Left cardiac atrium (tissue), 4 donors: ENCODE measurements at places on chromosomes 16 and 17.

DNA sequence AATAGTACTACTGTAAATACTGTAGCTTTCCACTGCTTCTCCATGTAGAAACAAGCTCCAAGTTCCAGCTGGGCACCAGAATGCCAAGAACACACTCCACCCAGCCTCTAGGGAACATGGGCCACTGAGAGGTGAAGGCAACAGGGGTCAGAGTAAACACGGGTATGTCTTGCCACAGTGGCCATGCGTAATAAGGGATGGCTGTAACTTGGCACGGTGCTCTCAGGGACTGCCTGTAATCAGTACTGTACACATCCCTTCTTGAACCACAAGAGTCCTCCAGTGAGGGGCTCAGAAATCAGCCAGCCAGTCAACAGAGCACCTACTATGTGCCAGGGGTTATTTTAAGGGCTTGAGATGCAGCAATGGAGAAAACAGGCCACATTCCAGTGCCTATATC is 10.8 kb downstream of the LRRC59 start:
- DNase-seq, result no peak

DNA sequence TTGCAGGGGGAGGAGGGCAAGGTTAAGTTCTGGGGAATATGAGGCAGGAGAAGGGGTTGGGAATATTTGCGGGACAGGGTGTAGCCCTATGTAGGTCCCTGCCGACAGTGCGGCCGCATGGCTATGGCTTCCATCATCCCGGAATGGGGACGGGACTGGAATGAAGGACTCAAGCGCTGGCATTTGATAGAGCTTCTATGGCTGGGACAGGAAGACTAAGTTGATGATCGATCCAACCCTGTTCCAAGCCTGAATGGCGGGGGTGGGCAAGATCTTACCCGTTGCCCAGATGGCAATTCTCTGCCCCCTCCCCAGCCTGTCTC is 47.1 kb downstream of the SRCIN1 start:
- no peak for DNase-seq

GRCh38 chr17:72622661-72623433 is 469.6 kb downstream of the SLC39A11 start:
- no peak for DNase-seq

DNA sequence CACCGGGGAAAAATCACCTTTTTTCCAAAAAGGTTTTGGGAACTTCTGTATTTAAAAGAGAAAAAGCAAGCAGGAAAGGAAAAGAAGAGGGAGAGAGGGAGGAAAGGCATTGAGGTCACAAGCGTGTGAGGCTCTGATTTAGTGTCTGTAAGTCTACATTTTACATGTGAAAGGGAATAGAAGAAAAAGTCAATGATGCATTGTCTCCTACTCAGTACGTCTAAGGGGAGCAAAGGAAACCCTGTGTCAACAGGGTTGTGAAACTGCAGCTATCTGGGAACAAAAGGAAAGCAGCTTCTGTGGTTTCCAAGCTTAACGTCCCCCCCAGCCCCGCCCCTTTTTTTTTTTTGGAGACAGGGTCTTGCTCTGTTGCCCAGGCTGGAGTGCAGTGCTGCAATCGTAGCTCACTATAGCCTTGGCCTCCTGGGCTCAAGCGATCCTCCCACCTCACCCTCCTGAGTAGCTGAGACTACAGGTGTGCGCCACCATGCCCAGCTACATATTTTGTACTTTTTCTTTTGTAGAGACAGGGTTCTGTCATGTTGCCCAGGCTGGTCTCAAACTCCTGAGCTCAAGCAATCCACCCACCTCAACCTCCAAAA is 1.8 kb upstream of the CDC42EP4 start:
- DNase-seq, result no peak

DNA sequence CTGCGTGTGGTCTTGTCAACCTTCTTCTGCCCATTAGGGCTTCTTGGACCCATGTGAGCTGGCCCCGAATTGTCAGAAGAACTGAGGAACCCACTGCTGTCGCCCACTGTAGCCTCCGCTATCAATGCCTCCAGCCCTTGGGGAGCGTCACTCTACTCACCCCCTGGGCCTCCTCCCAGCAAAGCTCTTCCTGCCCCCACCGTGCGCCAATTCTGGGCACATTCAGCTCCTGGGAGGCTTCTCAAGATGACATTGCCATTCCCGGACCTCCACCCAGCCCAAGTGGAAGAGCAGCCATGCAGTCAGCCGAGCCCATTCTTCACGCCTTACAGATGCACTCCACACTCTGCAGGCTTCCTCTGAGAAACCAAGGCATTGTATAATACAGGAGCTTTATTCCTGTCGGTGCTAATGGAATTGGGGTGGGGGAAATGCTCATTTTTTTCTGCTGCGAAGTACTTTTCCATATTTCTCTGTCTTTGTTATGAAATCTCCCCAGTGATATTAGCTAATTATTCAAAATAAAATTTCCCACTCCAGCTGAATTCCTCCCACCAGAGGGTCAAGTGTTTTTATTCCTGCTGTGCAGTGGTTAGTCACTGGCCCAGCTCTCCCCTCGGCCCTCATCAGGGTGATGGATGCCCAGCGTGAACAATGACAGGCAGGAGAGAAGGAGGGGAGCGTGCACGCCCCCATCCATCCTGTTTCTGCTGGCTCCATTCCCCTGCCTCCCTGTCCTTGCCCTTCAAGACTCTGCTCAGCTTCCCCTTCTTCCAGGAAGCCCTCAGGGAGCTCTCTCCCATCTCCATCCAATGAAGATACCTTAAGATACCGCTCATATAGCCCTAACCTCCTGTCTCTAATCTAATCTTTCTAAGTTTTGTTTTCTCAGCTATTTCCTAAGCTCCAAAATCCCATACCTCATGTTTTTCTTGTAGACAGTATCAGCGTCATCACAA is 87.7 kb downstream of the C16orf95 start:
- no peak for DNase-seq

GRCh38 chr17:73983621-73984400 is 219.7 kb upstream of the RPL38 start:
- no peak for DNase-seq

DNA sequence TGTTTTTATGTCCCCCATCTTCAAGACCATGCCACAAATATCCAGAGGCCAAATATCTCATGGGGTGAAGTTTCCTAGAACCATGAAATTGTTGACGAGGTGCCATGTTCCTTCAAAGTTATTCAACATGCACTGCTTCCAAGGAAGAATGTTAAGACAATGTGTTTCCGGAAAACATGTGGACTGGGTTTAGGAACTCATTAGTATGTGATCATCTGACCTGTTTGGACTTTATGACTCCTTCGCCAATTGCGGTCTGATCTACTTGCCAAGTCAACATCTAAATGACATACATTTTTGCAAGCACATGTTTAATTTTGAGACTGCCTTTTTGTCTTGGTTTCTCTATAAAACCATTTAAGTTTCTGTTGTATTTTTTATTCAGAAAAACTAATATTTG is 234.8 kb downstream of the MAF start:
- DNase-seq, result no peak

DNA sequence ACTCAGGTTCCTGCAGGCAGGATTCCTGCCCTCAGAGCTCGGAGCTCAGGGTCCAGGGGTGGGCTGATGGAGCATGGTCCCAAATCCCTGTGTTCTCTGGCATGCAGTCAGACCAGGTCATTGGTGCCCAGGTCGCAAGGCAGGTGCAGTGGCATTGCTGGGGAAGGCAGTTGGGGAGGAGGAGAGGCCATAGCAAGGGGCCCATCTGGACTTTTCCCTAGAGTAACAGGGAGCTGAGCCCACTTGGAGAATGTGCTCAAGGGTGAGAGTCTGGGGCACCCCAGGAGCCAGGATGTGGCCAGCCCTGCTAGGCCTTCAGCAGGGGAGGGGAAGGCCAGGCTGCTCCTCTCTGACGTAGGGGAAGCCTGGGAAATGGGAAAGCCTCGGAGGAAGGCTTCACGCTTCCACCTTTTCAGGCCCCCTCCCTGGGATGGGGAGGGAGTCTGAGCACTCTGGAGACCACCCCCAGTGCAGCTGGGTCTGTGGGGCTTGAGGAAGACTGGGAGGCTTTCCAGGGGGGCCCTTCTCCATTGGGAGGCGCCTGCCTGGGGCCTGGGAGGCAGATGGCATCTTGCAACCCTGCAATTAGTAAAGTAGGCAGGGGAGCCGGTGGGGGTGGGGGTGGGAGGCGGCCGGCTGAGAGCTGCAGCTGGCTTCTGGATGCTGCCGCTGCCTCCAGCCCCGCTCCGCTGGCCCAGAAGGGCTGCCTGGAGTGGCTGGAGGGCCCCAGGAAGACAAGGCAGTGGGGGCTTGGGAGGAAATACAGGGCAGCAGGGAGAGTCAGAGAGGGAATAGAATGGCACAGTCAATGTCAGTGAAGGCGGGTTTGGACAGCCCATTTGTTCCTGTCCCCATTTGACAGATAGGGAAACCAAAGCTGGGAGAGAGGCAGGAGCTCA is 21.1 kb upstream of the DOK4 start:
- no peak for DNase-seq

GRCh38 chr17:67671493-67671892 is 46.2 kb upstream of the NOL11 start:
- DNase-seq, result peak; percentile 49

DNA sequence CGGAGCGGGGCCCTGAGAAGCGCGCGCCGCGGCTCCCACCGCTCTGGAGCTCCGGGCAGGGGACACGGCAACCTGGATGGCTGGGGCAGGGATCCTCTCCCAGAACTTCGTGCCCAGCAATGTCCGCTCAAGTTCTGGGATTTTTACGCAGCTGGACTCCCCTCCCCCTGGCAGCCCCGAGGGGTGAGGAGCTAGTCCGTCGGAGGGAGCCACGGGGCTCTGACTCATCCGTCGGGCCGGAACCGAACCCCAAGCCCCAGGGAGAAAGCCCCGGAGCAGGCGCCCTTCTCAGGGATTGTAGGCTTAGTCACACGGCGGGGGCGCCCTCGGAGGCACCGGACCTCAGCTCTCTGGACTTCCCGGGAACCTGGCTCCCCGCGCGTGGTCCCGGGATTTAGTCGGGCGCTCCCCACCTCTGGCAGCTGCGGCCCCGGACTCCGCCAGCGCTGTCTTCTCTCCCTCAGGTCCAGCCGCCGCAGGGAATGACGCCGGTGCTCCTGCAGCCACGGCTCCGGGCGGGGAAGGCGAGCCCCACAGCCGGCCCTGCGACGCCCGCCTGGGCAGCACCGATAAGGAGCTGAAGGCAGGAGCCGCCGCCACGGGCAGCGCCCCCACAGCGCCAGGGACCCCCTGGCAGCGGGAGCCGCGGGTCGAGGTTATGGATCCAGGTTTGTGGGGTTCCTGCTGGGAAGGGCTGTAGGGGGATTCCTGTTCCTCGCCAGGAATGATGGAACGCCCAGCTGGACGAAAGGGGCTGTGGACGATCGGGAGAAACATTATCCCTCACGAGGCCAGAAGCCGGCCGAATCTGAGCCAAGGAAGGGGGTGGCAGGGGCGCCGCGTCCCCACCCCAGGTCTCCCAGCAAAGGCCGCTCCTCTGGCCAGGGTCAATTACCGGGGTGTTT is 830 bp downstream of the SPHK1 start:
- DNase-seq, result peak; percentile 81

- no peak for DNase-seq
These were observed 3.3 kb downstream of the ARL4D start for GRCh38 chr17:43402078-43402477.

DNA sequence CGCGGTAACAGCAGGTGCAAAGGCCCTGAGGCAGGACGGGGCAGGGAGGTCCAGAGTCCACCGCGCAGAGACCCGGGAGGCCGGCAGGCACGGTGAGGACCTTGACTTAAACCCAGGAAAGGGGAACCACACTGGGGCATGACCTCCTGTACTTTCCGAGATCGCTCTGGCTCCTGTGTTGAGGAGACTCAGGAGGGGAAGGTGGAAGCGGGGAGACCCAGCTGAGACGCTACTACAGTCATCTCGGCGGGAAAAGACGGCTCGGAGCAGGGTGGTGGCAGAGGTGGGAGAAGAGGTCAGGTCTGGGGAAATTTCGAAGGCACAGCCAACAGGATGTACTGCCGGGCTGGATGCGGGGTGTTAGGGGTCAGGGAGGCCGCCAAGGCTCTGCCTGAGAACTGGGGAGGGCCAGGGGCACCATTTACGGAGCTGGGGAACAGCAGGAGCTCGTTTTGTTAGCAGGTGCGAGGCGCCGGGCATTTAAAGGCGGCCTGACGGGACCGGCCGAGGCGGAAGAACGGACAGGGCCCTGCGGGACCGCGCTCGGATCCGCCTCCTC is 22.3 kb downstream of the NPTX1 start:
- no peak for DNase-seq

DNA sequence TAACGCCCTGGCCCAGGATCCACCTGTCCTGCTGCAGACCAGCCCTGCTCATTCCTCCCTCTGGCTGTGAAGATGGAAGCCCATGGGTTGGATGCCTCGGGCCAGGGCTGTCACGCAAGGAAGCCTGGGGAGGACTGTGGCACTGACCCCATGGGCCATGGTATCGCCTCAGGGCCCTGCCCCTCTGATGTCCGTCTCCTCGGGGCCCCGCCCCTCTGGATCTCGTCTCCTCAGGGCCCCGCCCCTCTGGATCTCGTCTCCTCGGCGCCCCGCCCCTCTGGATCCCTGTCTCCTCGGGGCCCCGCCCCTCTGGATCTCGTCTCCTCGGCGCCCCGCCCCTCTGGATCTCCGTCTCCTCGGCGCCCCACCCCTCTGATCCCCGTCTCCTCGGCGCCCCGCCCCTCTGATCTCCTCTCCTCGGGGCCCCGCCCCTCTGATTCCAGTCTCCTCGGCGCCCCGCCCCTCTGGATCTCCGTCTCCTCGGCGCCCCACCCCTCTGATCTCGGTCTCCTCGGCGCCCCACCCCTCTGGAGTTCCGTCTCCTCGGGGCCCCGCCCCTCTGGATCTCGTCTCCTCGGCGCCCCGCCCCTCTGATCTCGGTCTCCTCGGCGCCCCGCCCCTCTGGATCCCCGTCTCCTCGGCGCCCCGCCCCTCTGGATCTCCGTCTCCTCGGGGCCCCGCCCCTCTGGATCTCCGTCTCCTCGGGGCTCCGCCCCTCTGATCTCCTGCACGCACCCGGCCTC is 24.0 kb downstream of the METRNL start:
- DNase-seq, result no peak

DNA sequence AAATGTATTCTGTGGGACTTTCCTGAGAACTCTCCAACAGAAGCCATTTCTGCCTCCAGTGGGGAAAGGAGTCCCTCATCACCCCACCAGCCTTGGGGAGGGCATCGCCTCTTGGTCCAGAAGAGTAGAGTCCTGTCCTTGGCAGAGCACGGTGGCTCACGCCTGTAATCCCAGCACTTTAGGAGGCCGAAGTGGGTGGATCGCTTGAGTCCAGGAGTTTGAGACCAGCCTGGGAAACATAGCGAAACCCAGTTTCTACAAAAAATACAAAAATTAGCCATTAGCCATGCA is 41.0 kb downstream of the LYRM1 start:
- no peak for DNase-seq

- DNase-seq, result no peak
These were observed 24.3 kb downstream of the WSB1 start for GRCh38 chr17:27318228-27318627.

DNA sequence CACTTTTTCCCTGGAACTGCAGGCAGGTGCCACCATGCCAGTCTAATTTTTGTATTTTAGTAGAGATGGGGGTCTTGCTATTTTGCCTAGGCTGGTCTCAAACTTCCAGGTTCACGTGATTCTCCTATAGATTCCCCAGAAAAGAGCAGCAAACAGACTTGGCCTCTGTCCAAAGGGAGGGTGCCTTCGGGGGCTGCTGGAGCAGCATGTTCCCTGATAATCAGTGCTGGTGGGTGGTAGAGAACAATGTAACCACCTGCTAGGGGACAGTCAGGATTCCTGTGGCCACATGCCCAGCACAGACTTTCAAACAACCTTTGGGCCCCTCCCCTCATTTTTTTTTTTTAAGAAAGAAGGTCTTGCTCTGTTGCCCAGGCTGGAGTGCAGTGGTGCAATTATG is 14.2 kb upstream of the CCNF start:
- no peak for DNase-seq
